ENCODE measurements at places on chromosomes 4 and X.

- no peak for DNase-seq
Measured at GRCh38 chr4:186554914-186555827, at the start of gene MTNR1A. Gene MTNR1A (minus strand): TSS chr4:186555567. CDS start chr4:186555365, 202 bp downstream.

GRCh38 chrX:23901805-23902204, 5.9 kb downstream of the APOO start:
- no peak for DNase-seq

- DNase-seq = no peak
Measured at GRCh38 chr4:27490315-27490714, 629.7 kb downstream of the STIM2 start.

- DNase-seq = no peak
Measured at GRCh38 chr4:130099105-130099504, 1003.2 kb downstream of the C4orf33 start.

DNA sequence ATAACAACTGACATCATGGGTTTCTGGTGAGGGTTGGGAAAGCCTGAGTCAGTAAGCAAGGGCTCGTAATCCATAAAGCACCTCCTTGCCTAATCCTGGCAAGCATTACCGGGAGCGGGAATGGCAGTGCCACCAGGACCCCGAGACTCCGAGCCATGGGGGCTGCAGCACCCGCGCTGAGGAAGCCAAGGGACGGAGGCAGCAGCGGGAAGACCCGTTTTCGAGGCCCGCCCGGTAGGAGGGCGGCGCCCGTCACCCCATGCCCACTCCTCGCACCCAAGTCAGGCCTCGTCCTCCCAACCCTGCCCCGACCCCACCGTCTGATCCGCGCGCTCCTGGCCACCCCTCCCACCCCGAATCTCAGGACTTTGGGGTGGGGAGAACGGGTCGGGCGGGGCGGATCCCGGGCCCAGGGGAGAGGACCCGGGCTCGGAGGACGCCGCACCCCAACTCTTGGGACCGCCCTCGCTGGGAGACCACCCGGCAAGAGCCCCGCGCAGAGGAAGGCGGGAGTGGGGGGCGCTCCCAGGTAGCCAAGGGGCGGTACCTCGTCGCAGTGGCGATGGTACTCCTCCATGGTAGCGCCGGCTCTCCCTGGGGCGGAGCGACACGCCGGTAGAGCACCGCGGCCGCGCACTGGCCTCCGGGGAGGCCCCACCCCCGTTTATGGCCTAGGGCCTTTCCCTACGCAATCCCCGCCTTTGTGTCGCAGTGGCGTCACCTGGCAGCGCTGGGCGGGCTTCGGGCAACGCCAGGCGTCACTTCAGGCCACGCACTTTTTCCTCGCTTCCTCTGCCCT, at the start of gene DYNLT3:
Gene DYNLT3, minus strand, starts transcription at position 638 of the 799 bp plus-strand sequence. Its CDS starts 61 bp downstream, at position 577.
- DNase-seq = peak; percentile 58

DNA sequence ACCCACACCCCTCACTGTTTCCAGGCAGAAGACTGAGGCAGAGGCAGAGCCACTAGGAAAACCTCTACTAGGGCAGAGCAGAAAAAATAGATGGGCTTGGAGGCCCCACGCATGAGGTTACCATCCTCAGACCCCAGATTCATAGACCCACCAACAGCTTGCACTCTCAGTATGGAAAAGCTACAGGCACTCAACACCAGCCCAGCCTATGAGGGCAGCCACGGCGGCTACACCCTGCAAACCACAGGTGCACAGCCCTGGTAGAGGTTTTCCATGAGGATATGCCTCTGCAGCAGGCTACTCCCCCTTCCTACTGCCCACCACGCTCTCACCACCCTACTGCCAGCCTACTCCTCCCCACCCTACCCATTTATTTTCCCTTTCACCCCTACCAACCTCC, 235.1 kb downstream of the CWH43 start:
- no peak for DNase-seq

GRCh38 chr4:30537456-30537855, 182.7 kb upstream of the PCDH7 start:
- DNase-seq = no peak

All from stimulated activated CD4-positive, alpha-beta T cell treated with anti-CD3 and anti-CD28 coated beads, Interleukin-1b, Interleukin-23, amount 100 ng/mL, for 4 hours (primary cell).